ENCODE measurements at places on chromosomes 13 and 19. TPM values are rescaled to one million over a fixed set of nuclear protein-coding genes. Genes with fewer than 3 reads are reported as not detected.

Gene LIG1
- total RNA-seq, result 30.8 TPM

Gene NRTN
- total RNA-seq, result 0.18 TPM

Gene ZNF559
- total RNA-seq, result 9.4 TPM

Gene BIVM
- total RNA-seq, result 12.2 TPM

Gene CD177
- not detected for total RNA-seq

Gene EIF3K
- total RNA-seq, result 1,137 TPM

Gene EID2B
- total RNA-seq, result 4.2 TPM

Gene POLR2E
- total RNA-seq, result 294 TPM

Gene ZNF814
- total RNA-seq, result 5.9 TPM

Gene ZNF682
- total RNA-seq, result 4.8 TPM

Gene ZNF414
- 1.1 TPM for total RNA-seq

Gene CEACAM3
- not detected for total RNA-seq

Gene CNFN
- total RNA-seq, result not detected

Gene CRX
- total RNA-seq, result not detected

Gene TLE6
- total RNA-seq, result under 0.01 TPM

Gene IGFL1
- total RNA-seq, result not detected

Gene OR10H3
- not detected for total RNA-seq

Gene PRR20D
- not detected for total RNA-seq

Gene TEX29
- not detected for total RNA-seq

Gene SIGLEC10
- total RNA-seq, result not detected

Gene PALM
- 2.2 TPM for total RNA-seq

Gene DLEU7
- total RNA-seq, result not detected

Gene PNMA8B
- under 0.01 TPM for total RNA-seq
